Ecto neural progenitor cell (in vitro differentiated cells): ENCODE measurements at places on chromosomes 16 and 17.
A peak's percentile ranks its signal among the peaks of the same experiment; 100 is the strongest.

DNA sequence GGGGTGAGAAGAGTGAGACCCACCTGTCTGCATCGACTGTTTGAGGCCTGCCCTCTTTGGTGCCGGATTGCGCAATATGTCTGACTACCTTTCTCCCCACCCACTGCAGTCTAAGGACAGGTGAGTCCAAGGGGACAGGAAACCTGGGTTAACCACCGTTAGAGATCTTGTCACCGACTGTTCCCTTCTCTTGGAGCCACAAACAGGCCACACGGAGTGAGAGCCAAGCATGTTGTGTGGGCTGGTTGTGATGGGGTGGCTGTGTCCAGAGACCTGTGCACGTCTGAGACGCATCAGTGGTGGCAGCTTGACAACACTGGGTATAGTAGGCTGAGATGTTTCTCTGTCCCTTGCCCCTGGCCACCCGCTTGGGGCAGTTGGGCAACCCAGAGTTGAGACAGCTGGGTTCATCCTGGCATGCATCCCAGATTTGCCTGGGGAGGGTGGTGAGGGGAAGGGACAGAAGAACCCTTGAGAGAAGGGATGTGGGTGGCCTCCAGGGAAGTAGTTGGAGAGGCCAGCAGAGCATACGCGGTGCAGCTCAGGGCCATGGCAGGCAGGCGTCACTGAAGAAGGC is 21.4 kb downstream of the MPRIP start:
- no peak for DNase-seq

GRCh38 chr17:65683428-65683827 is 122.0 kb upstream of the AXIN2 start:
- no peak for DNase-seq

DNA sequence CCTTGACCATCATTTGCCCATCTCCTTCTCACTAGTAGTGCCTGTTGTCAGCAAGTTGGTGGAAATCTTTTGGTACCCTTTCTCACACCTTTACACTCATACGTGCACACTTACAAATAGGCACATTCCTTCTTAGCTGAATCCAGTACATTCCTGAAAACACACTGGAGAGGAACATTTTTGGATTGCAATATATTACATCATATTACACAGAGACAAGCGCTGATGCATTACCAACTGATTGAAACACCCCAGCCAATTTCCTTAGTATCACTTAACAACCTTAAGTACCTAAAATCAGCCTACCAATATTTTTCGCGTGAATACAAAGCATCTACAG is 64.1 kb downstream of the PLCG2 start:
- no peak for DNase-seq

DNA sequence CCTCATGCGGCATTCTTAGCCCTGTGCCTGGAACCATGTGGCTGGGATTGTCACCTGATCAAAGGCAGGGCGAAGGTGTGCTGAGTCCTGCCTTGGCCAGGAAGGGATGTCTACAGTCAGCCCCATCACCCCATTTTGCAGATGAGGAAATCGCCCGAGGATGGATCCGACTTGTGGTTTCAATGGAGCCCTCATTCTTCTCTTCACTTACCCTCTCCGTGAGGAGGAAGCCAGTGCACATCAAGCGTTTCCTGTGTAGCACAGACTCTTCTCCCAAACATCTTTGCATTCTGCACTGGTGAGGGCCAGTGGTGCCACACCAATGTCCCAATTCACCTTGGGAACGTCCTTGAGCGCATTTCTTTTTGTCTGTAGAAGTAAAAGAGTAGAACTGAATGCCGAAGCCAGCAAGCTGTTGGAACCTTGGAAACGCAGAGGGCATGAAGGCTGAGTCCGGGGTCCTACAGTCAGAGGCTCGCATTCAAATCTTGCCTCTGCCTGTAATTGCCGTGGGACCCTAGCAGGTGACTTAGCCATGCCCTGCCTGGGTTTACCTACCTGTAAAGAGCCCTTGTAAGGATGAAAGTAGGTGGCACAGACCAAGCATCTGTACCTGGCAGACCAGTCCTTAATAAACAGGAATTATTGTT is 85.4 kb downstream of the IRF8 start:
- no peak for DNase-seq

GRCh38 chr17:21705021-21705601 is 12.8 kb downstream of the KCNJ18 start:
- no peak for DNase-seq

- DNase-seq: no peak
These were observed 15.0 kb downstream of the USP31 start for GRCh38 chr16:23134274-23134673.

- no peak for DNase-seq
These were observed 22.6 kb downstream of the LRRC36 start for GRCh38 chr16:67349172-67349571.

DNA sequence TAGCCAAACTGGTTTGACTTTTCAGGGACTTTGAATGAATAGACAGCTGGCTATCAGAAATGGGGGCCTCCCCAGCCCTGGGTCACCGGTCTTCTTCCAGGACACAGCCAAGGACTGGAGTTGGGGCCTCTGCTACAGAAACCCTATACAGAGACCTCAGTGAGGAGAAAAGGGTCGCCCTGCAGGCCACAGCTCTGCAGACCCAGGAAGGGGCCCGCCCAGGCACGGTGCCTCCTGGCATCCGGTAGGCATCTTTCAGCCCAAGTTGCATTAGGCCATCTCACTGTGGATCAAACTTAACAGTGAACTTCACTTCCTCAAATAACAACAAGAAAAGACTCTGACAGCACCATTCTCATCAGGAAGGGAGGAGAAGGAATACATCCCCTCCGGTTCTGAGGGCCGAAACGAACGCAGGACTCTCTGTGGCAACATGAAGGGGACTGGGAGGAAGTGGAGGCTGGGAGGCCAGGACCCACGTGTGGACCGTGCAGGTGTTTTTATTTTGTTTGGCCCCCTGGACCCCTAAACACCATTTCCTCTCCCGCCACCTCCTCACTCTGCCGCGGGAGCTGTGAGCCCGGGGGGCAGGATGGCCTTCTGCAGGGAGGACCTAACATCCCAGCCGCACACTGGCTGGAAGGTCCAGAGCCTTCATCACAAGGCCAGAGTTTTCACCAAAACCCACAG is 7.2 kb downstream of the SLC38A10 start:
- no peak for DNase-seq

DNA sequence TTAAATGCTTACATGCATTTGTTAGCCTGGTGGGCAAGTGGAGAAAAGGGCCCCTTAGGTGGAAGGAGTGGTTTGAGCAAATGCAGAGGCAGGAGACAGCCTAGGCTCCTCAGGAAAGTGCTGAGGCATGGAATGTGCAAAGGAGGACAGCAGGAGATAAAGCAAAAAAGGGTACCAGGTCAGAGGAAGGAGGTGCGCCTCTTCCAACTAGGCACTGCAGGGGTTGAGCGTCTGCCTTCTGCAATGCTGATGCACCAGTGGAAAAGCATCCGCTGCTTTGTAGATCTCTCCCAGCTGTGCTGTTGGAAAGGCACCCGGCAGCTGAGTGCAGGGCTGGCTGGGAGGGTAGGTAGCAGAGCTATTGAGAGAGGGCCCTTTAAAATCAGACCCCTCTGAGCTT is 287.0 kb upstream of the XYLT1 start:
- no peak for DNase-seq

GRCh38 chr16:3696425-3697218 is 20.7 kb downstream of the TRAP1 start:
- no peak for DNase-seq

DNA sequence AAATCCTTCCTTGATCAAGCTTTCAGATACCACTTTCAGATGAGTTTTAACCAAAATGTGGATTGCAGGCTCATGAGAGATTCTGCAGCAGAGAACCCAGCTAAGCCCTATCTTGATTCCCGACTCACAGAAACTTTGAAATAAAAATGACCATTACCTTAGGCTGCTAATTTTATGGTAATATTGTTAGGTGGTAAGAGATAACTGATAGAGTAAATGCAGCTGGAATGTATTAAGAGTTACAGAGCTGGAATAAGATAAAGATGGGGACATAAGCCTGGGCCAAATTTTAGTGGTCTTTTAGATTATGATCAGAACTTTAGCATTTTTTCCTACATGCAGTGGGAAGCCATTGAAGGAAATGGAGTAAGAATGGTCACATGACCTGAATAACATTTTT is 1074.0 kb downstream of the CDH11 start:
- DNase-seq: no peak

GRCh38 chr17:42697108-42697811 is 14.9 kb downstream of the CNTNAP1 start:
- DNase-seq: no peak

GRCh38 chr17:70857351-70857750 is 688.0 kb downstream of the KCNJ2 start:
- DNase-seq: no peak

GRCh38 chr16:10178080-10178479 is 4.1 kb downstream of the GRIN2A start:
- no peak for DNase-seq

DNA sequence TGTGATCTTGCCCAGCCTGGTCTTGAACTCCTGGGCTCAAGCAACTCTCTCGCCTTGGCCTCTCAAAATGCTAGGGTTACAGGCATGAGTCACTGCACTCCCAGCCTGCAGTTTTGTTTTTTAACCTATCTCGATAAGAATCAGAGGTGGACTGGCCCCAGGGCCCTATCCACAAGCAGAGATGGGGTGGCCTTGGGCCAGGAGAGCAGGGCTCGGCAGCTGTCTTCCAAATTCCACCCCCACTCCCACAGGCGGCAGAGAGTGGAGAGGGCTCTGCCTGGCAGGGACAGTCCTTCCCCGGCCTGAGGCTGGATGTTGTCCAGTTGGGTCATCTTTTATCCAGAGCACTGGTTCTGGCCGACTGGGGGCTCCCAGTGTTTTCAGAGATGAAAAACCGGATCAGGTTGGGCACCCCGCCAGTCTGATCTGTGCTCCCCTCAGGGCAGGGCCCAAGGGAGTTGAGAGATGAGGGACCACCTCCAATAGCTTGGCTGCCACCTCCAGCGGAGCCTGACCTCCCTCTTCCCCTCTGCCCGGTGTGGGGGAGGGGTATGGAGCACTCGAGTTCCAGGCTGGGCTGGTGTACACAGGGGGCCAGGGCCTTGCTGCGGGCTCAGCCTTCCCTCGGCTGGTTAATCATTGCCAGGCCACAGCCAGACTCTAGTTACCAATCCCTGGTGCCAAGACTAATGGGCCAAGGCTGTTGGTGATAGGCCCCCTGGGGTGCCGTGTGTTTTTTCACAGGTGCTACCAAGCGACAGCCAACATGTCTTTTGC is 30.3 kb upstream of the MYO15B start:
- no peak for DNase-seq

- DNase-seq: no peak
These were observed 10.7 kb upstream of the HSD3B7 start for GRCh38 chr16:30974348-30974747.

GRCh38 chr16:19284207-19284606 is 1.3 kb upstream of the CLEC19A start:
- DNase-seq: no peak

DNA sequence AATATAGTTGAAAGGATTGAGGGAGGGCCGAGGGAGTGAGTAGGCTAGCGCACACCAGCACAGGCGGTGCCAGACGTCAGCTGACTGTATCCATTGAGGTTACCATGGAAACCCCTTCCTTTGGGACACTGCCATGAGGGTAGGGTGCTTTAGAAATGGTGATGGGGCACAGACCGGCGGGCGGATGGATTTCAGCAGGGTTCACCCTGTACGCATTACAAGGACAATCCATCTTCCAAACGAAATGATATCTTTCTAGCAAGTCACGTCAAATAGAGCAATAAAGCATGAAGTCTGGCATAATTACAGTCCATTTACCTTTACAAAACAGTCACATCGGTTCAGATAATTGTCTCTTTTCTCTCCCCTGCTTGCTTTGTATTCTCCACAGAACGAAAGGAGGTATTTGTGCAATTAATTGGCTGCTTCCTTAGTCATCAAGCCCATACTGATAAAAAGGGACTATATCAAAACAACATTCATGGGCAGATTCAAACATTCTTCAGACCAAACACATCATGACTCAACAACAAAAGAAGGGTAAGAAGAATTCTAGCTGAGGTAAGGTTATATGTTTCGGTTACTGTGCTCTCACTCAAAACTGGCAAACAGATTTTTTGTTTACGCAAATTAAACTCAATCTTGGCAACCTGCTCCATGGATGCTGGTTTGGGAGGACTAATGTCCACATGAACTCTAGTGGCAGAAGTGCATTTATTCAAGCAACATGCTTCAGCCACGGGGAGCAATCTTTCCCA is 140.6 kb downstream of the CDK5R1 start:
- peak; percentile 65 for DNase-seq

DNA sequence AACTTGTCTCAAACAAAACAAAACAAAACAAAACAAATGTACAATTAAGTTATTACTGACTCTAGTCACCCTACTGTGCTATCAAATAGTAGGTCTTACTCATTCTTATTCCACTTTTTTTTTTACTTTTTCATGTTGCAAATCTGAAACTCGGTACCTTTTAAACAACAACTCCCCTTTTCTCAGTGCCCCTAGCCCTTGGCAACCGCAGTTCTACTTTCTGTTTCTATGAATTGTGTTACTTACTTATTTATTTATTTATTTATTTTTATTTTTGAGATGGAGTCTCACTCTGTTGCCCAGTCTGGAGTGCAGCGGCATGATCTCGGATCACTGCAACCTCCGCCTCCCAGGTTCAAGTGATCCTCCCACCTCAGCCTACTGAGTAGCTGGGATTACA is 104.0 kb downstream of the SLC39A11 start:
- no peak for DNase-seq

DNA sequence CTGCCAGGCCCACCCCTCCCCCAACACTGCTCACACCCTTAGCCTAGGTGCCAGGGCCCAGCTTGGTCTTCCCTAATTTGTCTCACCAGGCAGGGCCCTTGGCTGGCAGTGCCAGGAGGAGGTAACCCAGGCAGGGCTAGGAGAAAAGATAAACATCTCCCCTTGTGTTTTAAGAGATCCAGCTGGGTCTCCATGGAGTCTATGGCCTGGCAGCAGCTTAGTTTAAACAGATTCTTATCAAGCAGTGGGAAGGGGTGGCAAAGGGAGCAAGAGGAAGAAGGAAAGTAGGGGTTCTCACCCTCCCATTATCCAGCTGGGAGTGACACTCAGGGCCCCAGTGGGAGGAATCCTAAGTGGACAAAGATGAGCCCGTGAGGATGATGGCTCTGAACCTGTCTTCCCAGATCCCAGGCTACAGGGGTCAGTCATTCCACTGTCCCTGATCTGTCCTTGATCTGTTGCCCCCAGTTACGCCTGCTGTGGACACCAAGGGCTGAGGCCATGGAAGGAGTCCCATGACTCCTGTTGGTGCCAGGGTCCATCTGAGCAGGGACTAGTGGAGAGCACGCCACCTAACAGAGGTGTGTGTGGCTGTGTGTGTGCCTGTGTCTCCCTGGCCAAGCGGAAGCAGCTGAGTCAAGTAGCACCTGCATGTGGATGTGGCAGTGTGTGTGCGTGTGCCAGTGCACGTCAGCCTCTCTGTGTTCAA is 47.4 kb upstream of the MEIOC start:
- DNase-seq: no peak

- DNase-seq: no peak
These were observed at the start of gene SKAP1 for GRCh38 chr17:48429638-48430586. Gene SKAP1 (minus strand): TSS chr17:48430214.

GRCh38 chr17:74332017-74332650 is 6.1 kb downstream of the KIF19 start:
- no peak for DNase-seq

GRCh38 chr16:82133798-82134197 is 36.2 kb downstream of the MPHOSPH6 start:
- DNase-seq: no peak
